Dermis blood vessel endothelial cell (primary cell): ENCODE measurements at places on chromosomes 3 and 15. TPM values are rescaled to one million over a fixed set of nuclear protein-coding genes. Genes with fewer than 3 reads are reported as not detected.

NOX5 gene
- under 0.01 TPM in 1 of 2 replicates, not detected in the other for total RNA-seq

TRPC1 gene
- total RNA-seq: 7.2 and 14.0 TPM in 2 replicates

SERPINI2 gene
- not detected in 2 replicates for total RNA-seq

ECE2 gene
- total RNA-seq: not detected in 2 replicates

FGF7 gene
- under 0.01 TPM in 1 of 2 replicates, not detected in the other for total RNA-seq

MAP6D1 gene
- total RNA-seq: 2.6 and 3.0 TPM in 2 replicates

ITIH1 gene
- not detected in 2 replicates for total RNA-seq

DNA sequence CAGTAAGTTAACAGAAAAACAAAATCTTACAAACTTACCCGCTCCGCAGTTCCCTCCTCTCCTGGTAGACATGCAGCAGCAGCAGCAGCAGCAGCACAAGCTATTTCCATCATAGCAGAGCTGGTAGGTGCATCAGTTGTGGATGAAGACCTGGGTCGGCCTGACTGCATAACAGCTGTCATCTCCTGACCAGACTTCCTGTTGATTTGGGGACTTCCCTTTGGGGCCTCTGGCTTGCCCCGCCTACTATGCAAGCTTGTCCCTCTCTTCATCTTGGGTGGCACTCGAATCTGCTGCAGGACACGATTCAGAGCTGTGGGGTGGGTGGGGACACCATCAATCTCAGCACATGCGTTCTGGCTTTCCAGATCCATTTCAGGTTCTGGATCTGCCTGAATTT lies 65.7 kb downstream of the TMCC1 start:
- no peak for DNase-seq

- DNase-seq: no peak
Measured at GRCh38 chr15:41982133-41982930, 10.0 kb upstream of the EHD4 start.

- DNase-seq: no peak
Measured at GRCh38 chr3:106386050-106386449, 517.2 kb upstream of the CBLB start.

GRCh38 chr3:2714834-2715233 lies 395.3 kb downstream of the IL5RA start:
- no peak for DNase-seq

GRCh38 chr3:129974833-129975704 lies 549 bp downstream of the TRH start:
- DNase-seq: peak; percentile 4

GRCh38 chr3:127222664-127223063 lies 29.7 kb downstream of the PRR23E start:
- DNase-seq: no peak

GRCh38 chr3:98545940-98546339 lies 14.2 kb downstream of the GPR15 start:
- DNase-seq: no peak

GRCh38 chr15:77826006-77826695 lies 193.4 kb upstream of the LINGO1 start:
- no peak for DNase-seq

- DNase-seq: no peak
Measured at GRCh38 chr3:60313951-60314461, 937.2 kb downstream of the FHIT start.

GRCh38 chr15:90718232-90718631 lies 1.1 kb downstream of the BLM start:
- DNase-seq: no peak

DNA sequence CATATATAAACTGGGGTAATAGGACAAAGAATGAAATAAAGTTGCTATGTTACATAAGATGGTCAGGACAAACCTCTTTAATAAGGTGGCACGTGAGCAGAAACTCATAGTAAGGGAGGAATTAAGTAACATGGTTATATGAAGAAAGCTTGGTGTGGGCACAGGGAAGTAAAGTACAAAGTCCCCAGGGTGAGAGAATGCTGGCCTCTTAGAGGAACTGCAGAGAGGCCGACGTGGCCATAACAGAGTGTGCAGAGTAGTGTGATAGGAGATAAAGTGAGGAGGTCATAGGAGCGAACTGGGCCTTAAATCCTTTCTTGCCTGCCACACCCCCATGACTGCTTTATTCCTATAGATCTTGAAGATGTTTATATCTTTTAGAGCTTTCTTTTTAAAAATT lies 17.4 kb upstream of the RBMS3 start:
- DNase-seq: no peak

- no peak for DNase-seq
Measured at GRCh38 chr3:22297436-22297835, 546.4 kb upstream of the ZNF385D start.

GRCh38 chr15:55743729-55744655 lies 1.0 kb upstream of the PRTG start:
- peak; percentile 5 for DNase-seq

- no peak for DNase-seq
Measured at GRCh38 chr3:278300-279064, 81.9 kb downstream of the CHL1 start.

- no peak for DNase-seq
Measured at GRCh38 chr3:175258763-175259162, 399.6 kb downstream of the NAALADL2 start.

- no peak for DNase-seq
Measured at GRCh38 chr15:38662805-38663204, 98.2 kb upstream of the RASGRP1 start.

GRCh38 chr15:69414701-69415167 lies 585 bp downstream of the KIF23 start:
- DNase-seq: peak; percentile 80

DNA sequence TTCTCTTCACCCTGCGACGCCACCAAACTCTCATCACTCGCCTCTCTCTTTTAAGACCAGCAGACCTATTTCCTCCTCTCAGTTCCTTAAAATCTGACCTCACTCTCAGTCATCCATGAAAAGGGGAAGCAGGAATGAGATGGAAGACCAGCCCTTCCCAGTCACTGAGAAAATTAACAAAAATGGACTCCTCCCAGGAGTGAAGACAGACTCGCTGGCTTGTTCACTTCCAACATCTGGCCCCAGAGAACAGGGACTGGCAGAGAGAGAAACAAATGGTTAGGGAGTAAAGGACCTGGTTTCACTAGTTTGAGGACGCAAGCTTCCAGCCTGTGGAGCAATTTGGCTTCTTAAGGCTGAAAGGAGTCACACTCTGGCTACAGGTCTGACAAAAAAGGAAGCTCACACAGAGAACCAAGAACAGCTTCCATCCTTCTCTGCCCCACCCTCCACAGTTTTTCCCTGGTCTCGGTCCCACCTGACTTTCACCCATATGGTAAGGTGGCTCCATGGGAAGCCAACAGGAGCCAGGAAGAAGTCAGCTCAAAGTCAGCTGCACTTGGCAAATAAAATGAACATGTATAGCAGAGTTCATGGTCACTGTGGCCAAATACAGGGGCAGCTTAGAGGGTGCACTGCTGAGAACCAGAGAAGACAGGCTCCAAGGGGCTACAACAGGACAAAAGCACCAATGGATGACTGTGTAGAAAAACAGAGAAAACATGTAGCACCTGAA lies 57.2 kb downstream of the ITGB5 start:
- DNase-seq: no peak
